NCI-H1417 (cell line): ENCODE measurements at places on chromosomes 13 and 19.

GRCh38 chr13:114095486-114095885 is 36.9 kb downstream of the RASA3 start:
- DNase-seq = no peak

GRCh38 chr13:37368501-37368900 is 230.1 kb downstream of the POSTN start:
- DNase-seq = no peak

- DNase-seq = no peak
Observed at GRCh38 chr19:30552593-30552992, 180.4 kb downstream of the ZNF536 start.

DNA sequence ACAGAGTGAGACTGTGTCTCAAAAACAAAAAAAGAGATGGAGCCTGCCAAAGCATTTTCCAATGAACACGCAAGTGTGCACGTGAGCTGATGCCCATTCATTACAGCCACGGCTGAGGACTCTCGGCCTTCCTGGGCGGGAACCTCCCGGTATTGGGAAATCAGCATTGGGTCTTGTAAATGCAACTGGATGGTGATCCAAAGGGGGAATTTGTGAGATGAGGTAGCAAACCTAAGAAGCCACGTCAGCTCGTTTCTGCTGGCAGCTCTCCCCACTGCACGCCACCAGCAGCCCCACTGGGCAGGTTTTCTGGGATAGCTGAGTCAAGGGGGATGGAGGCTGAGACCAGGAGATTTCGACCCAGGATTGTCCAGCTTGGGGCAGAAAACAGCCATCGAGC is 11.5 kb downstream of the C13orf46 start:
- DNase-seq = no peak

DNA sequence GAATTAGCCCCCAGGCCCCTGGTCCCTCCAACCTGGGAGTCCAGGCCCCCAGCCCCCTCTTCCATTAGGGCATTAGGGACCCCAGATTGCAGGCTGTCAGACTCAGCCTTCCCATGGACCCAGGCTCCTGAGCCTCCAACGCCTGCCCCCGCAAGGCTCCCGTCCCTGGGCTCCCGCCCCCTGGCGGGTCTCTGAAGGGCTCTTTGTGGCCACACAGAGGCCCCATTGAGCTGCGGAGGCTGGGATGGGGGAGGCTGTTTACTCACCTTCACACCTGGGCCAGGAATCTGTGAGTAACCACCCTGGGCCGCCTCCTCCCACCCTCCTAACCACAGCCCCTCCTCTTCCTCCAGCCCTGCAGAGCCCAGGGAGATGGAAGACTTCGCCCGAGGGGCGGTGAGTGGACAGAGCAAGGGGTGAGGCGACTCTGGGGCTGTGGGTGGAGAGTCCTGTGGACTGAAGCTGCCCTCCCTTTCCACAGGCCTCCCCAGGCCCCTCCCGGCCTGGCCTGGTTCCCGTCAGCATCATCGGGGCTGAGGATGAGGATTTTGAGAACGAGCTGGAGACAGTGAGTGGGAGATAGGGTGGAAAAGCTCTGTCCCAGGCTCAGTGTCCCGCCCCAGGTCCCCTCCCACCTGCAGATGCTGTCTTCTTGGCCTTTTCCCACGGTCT is 4.9 kb downstream of the ARHGEF1 start:
- DNase-seq = peak; percentile 90

DNA sequence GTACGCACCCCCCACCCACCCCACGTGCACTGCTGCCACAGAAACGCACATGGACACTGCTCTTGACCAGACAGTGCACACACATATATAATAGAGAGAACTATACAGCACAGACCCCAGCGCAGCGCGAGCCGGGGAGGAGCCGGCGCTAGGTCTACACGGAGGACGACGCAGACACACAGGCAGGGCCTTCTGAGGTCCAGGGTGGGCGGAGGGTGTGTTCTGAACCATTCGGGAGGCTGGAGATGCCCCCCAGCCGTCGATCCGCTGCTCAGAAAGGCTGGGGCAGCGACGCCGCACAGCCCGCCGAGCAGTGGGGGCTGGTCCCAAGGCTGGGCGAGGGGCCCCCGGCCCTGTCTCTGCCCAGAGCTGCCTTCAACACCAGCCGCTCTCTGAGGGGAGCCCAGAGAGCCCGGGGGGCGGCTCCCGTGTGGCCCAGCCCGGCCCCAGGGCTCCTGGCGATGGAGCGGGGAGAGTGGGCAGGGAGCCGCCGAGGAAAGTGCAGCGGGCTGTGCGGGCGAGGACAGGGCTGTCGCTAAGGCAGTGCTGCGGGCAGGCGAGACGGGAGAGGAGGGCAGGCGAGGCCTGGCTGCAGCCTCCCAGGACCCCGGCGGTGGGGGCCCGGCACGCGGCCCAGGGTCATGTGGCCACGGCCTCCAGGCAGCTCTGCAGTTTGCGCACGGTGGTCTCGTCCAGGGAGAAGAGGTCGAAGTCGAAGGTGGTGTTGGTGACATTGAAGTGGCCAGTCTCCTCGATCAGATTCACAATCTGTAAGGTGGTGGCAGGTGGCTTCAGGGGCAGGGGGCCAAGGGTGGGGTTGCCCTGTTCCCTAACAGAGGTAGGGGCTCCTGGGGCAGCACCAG is 67.1 kb downstream of the MLLT1 start:
- DNase-seq = no peak

GRCh38 chr13:91155512-91156114 is 191.9 kb upstream of the MIR17HG start:
- no peak for DNase-seq

DNA sequence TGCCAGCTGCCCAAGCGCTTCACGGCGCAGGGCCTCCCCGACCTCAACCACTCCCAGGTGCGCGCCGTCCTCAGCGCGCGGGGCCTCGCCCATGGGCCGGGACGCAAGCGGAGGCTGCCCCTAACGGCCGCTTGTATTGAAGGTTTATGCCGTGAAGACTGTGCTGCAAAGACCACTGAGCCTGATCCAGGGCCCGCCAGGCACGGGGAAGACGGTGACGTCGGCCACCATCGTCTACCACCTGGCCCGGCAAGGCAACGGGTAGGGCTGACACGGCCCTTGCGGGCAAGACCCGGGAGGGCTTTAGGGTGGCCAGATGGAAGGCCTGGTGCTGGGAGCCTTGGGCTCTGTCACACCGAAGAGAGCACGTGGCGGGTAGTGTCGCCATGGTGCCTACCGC is 23.2 kb downstream of the UPF1 start:
- no peak for DNase-seq

DNA sequence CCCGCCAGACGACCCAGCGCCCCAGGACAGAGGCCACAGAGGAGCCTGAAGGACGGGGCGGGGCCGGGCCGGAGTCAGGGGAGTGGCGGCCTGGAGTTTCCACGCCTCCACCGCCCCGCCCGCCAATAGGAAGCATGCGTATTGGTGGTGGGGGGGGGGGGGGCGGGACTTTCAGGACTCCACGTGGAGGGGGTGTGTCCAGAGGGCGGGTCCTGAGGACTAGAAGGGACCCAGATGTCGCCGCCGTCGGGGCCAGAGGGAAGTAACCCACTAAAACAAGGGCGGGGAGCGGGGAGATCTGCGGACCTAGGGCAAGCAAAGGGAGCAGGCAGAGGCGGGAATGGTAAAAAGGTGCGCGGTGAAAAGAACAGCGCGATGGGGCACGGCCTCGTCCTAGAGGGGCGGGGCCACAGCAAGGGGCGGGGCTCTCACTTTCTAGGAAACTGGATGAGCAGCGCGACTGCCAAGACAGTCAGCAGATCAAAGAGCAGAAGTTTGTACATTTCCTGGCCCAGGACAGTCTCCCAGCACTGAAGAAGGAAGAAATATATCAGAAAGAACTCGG is 2.8 kb upstream of the LENG1 start:
- peak; percentile 82 for DNase-seq

- DNase-seq = no peak
Observed at GRCh38 chr13:32073180-32073864, 41.7 kb downstream of the FRY start.

GRCh38 chr13:110062777-110063442 is 244.0 kb downstream of the COL4A1 start:
- no peak for DNase-seq

DNA sequence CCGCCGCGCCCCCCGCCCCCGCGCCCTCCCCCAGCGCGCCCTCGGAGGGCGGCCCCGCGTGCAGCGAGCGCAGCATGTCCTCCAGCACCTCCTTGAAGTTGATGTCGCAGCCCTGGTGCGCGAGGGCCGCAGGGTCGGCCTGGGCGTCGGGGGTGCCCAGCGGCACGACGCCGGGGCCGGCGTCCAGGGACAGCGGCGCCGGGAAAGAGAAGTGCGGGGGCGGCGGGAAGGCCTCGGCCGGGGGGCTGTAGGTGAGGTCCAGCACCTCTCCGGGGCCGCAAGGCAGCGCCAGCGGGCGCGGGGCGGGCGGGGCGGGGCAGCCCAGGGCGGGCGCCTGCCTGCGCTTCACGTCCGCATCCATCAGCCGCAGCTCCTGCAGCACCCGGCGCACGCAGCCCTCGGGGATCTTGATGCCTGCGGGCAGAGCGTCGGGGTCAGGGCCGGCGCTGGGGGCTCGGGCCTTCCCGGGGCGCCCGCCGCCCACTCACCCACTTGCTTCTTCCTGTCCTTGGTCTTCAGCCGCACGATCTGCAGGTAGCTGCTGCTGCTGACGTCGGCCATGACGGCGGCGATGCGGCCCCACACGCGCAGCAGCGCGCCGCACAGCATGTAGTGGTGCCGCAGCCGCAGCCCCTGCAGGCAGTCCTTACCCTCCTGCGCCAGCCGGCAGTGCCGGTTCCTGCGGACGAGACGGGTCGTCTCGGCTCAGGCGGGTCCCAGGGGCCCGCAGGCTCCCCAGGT is 4.7 kb downstream of the GPX4 start:
- DNase-seq = no peak

DNA sequence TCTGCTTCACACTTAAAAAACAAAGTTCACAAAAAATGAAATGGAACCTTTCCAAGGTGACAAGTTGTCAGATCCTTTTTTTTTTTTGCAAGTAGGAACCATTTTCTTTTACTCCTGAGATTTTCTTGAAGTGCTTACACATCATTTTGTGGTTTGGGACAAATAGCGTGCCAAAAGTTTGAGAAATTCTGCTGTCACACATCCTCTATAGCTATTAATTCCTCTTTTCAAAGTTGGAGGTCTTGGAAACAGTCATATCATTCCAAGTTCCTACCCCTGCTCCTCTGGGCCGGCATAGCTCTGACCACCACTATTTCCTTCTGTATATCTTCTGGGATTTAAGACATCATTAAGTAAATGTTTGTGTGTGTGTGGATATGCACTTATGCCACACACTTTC is 421.6 kb upstream of the SLC10A2 start:
- DNase-seq = no peak

DNA sequence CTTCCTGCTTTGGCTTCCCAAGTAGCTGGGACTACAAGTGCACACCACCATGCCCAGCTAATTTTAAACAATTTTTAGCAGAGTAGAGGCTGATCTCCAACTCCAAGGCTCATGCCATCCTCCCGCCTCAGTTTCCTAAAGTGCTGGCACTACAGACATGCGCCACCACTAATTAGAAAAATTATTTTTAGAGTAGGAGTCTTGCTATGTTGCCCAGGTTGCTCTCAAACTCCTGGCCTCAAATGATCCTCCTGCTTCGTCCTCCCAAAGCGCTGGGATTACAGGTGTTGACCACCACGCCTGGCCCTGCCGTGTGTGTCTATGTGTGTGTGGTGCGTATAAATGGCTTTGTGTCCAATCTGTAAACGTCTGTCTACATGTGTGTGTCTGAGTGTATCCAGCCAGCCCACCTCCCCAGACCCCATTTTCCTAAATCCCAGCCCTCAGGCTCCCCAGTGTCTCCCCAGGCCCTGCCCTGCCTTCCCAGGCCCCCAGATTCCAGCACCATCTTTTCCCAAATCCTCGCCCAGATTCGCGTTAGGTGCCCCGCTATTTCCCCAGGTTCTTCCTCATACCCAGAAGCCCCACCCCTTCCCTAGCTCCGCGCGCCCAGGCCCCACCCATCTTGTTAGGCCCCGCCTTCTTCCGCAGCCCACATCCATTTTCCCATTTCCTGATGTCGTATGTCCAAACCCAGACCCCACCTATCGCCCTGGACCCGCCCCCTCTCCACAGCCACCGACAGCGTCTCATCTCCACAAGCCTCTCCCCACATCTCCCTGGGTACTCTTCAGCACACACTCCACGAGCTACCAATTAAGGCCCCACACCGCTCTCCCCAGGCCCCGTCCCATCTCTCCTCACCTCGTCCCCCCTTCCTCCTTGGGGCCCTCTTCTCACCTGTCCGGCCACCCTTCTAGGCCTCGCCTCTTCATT is 24.9 kb downstream of the SLC8A2 start:
- DNase-seq = peak; percentile 90

DNA sequence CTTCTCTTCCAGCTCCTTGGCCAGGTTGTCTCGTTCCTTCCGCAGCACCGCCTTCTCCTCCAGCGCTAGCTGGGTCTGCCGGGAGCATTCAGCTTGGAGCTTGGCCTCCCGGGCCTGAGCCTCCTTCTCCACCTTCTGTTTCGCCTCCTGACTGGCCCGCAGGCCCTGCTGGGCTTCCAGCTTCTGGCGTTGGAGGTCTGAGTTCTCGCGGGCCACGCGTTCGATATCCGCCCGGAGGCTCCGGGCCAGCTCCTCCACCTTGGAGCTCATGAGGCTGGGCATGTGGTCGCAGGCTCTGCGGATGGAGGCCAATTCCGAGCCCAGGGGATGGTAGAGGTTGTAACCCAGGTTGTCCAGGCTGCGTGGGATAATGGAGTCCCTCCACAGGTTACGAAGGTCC is 11.8 kb downstream of the PLVAP start:
- no peak for DNase-seq

DNA sequence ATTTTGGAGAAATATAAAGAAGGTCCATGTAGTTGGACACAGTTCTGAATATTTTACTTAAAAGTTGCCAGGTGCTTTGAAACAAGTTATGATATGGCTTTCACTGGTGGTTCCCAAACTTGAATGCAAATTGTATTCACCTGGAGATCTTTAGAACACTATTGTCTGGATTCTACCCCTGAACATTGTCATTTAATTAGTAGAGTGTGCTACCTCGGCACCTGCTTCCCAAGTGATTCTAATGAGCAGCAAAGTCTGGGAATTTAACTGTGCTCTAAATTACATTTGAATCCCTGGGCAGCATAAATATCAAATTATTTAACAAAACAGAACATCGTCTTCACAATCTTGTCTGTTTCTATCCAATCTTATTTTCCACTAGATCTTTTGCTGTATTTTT is 2483.3 kb downstream of the PCDH9 start:
- DNase-seq = no peak

DNA sequence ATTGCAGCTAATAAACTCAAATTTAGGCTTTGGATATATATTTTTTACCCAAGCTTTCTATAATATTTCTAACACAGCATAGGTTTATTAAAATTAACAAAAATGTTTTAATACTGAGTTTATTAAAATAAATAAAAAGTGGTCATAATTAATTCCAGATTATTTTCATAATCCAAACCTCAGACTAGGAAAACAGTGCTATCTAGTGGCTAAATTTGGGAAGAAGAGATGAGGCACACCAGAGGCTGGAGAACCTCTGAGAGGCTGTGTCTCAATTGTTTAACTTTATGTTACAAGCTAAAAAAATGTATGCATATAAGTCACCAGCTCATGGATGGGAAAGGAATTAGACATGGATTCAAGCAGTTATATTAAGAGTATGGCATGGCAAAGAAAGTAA is 392.5 kb downstream of the DIAPH3 start:
- no peak for DNase-seq

GRCh38 chr13:95020298-95020987 is 280.8 kb downstream of the ABCC4 start:
- no peak for DNase-seq

GRCh38 chr19:39060171-39060570 is 24.0 kb upstream of the ACP7 start:
- no peak for DNase-seq

GRCh38 chr19:4172861-4173473 is 9.4 kb downstream of the SIRT6 start:
- peak; percentile 76 for DNase-seq

- DNase-seq = no peak
Observed at GRCh38 chr13:98267080-98267912, 90.2 kb upstream of the RNF113B start.
